Stimulated activated CD4-positive, alpha-beta T cell treated with anti-CD3 and anti-CD28 coated beads, Interleukin-4, amount 100 ng/mL, for 1 hour (primary cell): ENCODE measurements at places on chromosomes 13 and 19.

GRCh38 chr19:10424011-10424637 lies 3.8 kb downstream of the PDE4A start:
- DNase-seq, result peak; percentile 72

- no peak for DNase-seq
These were observed 335.4 kb upstream of the PCDH20 start for GRCh38 chr13:61751039-61751438.

DNA sequence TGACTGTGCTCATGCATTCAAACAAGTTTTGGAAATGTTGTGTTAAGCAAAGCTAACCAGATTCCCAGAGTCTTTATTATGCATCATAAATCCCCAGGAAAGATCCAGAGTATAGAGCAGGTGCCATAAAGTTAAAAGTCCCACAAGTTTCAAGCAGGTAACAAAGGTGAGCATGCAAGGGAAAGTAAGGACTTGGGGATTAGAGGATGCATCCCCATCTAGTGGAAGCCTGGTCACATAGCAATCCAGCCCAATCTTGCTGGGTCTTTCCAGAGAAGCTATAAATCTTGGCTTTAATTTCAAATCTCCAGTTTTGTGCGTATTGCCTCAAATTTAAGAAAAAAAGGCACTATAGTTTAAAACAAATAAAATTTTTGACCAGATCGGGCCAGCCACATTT lies 72.7 kb downstream of the ZNF254 start:
- no peak for DNase-seq

DNA sequence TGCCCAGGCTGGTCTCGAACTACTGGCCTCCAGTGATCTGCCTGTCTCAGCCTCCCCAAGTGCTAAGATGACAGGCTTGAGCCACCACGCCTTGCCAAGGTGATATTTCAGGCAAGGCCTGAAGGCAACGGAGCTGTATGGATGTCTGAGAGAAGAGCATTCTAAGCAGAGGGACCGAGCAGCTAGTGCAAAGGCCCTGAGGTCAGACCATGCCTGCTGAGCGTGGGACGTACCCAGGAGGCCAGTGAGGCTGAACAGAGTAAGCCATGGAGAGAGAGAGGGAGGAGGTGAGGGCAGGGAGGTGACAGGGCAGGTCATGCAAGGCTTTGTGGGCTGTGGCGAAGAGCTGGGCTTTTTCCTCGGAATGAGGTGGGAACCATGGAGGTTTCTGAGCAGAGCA lies 3.4 kb upstream of the SLC44A2 start:
- no peak for DNase-seq

GRCh38 chr19:53466726-53467484 lies 628 bp upstream of the ZNF813 start:
- DNase-seq, result no peak

DNA sequence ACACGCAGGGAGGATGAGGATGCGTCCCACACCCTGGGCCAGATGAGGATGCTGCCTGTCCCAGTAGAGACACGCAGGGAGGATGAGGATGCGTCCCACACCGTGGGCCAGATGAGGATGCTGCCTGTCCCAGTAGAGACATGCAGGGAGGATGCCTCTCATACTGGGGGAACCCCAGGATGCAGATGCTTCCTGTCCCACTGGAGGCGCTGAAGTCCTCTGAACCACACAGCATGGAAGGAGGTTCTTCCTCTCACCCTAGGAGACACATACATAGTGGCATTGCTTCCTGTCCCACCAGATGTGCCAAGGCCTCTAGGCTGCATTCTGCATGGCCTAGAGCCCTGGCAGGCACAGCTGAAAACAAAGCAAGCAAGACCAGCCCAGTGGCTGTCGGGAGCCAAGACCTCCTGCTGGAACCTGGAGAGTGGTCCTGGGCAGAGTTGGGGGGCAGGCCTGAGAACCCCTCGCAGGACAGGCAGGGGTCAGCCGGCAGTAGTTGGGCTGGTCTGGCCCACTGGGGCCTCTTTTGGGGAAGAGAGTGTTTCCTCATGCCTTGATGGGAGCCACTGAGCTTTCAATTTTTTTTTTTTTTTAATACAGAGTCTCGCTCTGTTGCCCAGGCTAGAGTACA lies 4.3 kb downstream of the HPN start:
- DNase-seq, result no peak

DNA sequence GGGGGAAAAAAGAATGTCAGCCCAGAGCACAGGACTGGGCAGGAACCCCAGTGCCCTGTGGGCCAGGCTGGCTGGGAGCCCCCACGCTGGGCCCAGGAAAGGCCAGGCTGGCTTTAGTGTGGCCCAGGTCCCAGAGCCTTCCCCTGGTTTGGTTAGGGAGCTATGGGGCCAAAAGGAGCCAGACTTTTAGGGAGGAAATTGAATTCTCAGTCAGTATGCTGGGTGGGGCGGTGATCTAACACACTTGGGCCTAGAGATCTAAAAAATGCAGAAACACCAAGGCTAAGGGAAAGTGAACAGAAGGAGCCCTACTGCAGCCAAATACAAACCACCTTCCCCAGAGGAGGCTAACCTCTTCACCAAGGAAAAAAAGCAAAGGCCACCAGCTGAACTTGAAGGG lies 137.5 kb downstream of the CRYL1 start:
- DNase-seq, result no peak

- no peak for DNase-seq
These were observed 9.8 kb downstream of the KCTD15 start for GRCh38 chr19:33806434-33806881.

DNA sequence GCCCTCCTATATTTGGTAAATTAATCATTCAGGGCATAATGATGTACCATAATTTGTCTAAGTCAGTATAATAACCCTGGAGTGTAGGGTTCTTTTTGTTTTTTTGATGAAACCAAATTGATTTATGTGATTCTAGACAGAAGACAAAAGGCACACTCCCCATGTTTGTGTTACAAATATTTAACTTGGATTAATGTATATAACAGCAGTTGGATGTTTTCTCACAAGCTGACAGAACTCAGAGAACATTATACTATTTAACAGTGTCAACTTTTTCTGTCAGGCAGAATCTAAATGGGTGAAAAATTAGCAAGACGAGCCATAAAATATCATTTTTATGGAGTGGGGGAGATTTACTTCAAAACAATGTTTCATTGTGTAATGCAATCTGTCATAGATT lies 15.2 kb downstream of the CBY2 start:
- DNase-seq, result no peak

DNA sequence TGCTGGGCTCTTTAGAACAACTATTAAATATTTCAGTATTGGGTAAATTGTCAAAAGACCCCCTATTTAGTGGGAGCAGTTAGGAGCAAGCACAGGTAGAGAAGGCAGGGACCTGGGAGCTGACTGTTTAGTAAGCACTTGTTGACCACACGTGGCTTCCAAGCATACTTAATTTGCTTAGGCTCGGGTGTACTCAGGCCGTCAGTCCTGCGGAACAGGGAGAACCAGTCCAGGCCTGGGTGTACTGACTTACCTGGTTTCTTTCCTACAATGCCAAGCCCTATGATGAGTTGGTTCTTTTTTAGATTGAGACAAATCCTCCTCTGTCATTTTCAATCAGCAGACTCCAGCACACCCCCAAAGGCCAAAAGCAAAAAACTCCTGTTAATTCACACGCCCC lies 90.0 kb downstream of the WDFY2 start:
- no peak for DNase-seq

DNA sequence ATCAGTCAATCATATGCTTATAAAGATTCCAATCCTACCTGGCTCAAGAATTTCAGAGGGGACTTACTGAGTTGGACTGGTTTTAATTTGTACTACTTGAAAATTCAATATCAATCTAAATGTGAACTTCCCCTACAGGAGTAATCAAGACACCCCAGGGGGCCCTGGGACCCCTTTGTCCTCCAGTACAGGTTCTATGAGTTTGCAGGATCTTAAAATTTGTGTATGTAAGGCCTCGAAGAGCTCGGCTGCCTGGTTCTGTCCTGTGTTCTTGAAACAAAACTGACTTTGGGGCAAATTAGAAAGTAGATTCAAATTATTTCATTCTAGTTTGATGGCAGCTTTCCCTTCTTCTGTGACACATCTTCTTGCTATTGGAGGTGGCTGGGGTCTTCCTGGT lies 261.3 kb downstream of the KCNRG start:
- DNase-seq, result no peak

- peak; percentile 57 for DNase-seq
These were observed 2.8 kb downstream of the GIPR start for GRCh38 chr19:45670670-45671453.

DNA sequence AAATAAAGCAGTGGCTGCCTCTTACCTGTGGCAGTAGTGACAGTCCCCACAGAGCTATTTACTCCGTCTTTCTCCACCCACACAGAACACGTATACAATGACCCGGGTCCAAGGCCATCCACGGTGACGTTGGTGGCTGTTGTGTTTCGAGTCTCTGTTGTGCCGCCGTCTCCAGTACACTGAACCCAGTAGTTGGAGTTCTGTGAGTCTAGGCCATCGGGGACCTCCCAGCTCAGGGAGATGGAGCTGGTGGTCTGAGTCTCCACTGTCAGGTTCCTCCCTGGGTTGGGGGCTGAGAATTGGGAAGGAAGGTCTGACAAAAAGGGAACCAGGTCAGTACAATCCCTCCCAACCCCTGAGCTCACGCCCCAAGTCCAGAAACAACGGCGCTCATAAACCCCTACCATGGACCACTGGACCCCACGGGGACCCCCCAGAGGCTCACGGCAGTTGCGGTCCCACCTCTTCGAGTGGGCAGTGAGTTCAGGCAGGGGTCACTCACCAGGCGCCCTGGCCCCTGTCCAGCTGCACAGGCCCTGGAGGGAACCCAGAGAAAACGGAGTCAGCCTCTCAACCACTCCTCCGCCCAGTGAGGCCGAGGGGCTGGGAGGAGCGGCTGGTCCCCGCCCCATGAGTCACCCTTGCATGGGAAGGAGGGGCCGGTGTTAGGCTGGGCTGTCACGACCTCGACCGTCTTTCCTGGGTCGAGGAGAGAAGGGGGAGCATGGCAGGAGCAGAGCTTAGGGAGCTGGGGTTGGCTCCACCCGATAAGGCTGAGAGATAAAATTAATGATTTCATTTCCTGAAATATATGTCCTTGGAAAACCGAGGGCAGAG lies 2.4 kb downstream of the PTPRH start:
- peak; percentile 54 for DNase-seq

DNA sequence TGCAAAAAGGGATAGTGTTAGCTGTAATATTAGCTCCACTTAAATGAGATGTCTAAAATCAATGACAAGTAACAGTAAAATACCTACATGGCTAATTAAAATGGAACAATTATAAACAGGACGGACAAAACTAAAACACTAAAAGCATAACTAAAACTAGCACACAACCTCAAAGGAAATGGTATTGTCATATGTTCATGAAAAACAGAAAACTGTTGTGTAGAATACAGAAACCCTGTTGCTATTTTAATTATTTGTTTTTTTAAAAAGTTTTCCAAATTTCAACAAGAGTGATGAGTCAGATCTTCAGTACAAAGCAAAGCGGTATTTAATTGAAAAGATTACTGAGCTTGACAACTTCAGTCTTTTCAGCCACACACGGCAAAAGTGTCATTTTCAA lies 4.2 kb downstream of the RCBTB2 start:
- no peak for DNase-seq

DNA sequence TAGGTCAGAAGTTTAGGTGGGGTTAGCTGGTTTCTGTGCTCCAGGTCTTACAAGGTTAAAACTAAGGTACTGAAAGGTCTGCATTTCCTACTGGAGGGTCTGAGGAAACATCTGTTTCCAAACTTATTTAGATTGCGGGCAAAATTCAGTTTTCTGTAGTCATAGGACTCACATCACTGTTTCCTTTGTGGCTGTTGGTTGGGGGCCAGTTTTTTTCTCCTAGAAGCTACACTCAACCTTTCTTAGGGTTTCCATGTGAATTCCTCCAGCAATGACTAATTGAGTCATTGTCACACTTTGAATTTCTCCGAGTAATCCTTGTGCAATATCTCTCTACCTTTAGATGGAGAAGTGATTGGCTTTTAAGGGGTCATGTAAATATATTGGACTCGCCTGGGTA lies 773.4 kb upstream of the SLITRK1 start:
- no peak for DNase-seq

DNA sequence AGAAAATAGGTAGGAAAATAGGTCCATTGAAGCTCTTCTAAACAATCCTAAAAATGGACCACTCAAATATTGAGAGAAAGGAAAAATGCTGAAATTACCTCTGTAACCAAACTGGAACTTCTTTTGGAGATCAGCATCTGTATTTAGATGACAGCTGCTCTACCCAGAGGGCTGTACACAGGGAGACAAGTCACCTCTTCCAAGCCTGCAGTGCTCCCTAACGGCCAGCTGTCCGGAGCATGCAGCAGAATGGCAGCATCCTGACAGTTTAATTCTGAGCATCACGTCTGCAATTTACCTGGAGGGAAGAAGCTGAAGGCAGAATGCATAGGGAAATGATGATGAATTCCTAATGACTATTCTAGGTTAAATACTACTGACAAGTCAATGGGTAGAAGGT lies 62.8 kb upstream of the DIAPH3 start:
- DNase-seq, result no peak

DNA sequence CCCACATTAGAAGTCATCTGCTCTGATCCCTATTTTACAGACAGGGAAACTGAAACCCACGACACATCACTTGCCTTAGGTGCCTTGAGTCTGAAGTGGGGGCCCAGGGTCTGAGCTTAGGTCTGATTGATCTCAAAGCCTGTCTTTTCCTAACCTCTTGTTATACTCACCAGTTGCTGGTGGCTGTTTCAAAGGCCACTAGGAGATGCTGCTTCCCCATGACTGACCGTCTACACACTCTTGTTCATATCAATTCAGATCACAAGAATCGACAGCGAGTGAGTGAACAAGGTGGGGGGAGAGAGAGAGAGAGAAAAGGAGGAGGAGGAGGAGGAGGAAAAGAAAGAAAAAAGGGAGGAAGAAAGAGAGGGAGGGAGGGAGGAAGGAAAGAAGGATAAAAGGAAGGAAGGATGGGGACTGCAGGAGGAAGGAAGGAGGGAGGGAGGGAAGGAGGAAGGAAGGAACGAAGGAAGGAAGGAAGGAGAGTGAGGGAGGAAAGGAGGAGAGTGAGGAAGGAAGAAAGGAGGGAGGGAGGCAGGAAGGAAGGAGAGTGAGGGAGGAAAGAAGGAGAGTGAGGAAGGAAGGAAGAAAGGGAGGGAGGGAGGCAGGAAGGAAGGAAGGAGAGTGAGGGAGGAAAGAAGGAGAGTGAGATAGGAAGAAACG lies 3.3 kb downstream of the OR10H1 start:
- peak; percentile 5 for DNase-seq

DNA sequence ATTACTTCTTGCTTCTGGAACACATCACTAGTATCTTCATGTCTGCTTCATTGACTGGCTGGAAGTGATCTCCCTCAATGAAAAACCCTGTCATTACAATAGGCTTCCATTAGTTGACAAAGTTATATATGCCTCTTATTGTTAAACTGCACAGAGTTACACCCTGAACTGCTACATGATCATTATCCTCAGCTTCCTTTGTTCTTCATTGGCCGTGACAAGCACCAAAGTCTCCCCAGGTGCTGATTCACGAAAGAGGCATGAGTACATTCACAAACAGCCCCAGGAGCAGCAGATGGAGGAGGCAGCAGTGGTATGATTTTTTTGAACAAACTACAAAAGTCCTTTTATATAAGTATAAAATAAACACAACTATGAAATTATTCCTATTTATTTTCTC lies 51.4 kb downstream of the VWA8 start:
- no peak for DNase-seq

- DNase-seq, result no peak
These were observed 8.9 kb downstream of the PTGIR start for GRCh38 chr19:46615966-46616365.

GRCh38 chr13:35729926-35730627 lies 253.6 kb upstream of the MAB21L1 start:
- DNase-seq, result no peak
